ENCODE measurements at places on chromosomes 7 and 10.
A peak's percentile ranks its signal among the peaks of the same experiment; 100 is the strongest.

GRCh38 chr7:117098457-117098856 is 145.2 kb downstream of the ST7 start:
- no peak for DNase-seq

GRCh38 chr7:67637023-67637358 is 640.4 kb downstream of the TYW1 start:
- DNase-seq = no peak

- DNase-seq = no peak
Observed at GRCh38 chr7:129512192-129512591, 9.9 kb downstream of the SMKR1 start.

DNA sequence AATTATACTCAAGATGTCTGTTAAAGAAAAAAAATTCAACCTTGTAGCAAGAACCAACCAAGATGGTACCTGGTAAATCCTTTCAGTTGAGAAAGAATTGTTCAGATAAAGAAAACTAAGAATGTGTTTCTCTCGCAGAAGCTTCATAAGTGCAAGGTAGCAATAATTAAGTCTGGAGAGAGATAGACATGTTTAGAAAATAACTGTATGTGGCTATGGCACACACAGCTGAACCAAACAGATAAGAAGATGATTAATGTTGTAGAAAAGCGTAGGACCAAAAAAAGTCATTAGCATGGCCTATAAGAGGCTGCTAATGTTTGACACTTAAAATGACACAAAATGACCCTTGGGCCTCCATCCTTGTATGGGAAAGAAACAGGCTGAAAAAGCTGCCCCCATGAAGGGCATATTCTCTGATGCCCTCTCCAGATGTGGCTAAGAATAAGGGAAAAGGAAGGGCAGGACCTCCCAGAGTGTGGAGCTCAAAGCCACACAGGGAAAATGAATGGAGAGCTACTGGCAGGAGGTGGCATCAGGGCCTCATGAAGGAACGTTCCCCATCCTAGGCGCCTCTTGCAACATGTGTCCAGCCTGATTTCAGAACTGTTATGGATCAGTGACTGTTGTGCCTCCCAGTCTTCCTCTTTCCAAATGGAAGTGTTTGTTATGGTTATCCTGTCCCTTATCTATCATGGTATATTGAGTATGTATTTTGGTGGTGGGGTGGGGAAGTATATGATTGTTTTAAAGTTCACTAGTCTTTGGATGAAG is 30.7 kb downstream of the TLL2 start:
- no peak for DNase-seq

DNA sequence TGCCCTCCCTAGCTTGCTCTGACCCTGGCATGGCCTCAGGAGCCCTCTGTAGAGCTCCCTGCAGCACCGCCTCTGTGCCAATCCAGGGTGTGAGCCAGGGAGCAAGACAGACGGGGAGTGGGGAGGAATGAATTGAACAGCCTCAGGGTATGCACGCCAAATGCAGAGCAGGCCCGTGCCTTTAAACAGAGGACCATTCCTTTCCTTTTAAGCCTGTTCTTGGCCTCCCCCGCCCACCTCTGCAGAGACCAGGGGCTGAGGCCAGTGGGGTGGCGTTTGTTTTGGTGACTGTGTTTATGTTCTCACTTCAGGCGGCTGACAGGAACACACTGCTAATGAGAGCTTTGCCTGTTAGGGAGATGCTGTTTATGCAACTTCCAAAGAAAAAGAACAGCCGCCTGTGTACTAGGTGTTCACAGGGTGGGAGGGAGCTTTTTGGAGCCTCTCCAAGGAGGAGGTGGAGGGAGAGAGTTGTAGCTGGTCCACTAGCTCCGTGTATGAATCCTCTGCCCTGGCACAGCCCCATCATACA is 528.1 kb upstream of the DPP6 start:
- no peak for DNase-seq

GRCh38 chr10:52447931-52448353 is 133.9 kb downstream of the DKK1 start:
- DNase-seq = no peak

DNA sequence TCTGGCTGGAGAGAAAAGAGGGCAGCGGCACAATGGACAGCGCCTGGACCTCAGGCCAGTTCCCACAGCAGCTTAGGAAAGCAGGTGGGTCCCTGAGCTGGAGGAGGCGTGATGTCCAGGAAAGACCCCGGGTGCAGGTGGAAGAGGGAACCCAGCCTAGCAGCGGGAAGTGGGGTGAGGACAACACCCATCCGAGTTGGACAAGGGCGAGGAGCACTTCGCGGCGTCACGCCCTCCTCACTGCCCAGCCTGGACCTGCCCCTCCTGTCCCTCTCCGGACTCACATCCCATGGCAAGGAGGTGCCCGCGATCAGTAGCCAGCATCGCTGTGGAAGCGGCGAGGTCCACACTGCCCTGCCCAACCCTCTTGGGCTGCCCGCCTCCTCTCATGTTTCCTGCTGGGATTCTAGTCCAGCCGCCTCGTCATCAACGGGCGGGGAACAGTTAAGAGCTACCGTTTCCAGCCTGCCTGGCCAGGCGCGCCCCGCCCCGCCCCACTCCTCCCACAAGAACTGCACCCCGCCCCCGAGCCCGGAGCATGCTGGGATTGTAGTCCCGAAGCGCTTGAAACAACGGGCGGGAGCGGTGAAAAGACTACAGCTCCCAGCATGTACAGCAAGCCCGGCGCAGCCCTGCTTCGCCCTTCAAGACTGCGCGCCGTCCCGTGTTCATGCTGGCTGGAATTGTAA is 930.6 kb upstream of the ZNF722 start:
- no peak for DNase-seq

DNA sequence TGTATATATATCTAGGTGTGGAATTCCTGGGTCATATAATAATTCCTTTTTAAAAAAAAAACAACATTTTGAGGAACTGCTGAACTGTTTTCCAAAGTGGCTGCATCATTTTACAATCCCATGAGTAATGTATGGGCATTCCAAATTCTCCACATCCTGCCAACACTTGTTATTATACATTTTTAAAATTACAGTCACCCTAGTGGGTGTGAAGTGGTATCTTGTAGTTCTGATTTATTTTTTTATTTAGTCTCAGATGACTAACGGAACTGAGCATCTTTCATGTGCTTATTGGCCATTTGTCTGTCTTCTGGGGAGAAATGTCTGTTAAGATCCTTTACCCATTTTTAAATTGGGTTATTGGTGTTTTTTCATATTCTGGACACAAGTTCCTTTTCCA is 12.0 kb upstream of the KLHL7 start:
- no peak for DNase-seq

- DNase-seq = no peak
Observed at GRCh38 chr10:48821111-48821510, 118.5 kb downstream of the LRRC18 start.

DNA sequence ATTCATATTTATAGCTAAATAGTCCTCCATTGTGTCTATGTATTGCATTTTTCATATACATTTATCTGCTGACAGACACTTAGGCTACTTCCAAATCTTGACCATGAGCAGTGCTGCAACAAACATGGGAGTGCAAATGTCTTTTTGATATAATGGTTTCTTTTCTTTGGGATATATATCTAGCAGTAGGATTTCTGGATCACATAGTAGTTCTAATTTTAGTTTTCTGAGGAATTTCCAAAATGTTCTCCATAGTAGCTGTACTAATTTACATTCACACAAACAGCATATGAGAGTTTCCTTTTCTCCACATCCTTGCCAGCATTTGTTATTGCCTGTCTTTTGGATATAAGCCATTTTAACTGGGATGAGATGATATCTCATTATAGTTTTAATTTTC is 1521.3 kb downstream of the REEP3 start:
- no peak for DNase-seq

GRCh38 chr7:41879403-41879802 is 176.5 kb upstream of the INHBA start:
- no peak for DNase-seq

GRCh38 chr7:30413864-30414263 is 64.7 kb downstream of the NOD1 start:
- no peak for DNase-seq

- no peak for DNase-seq
Observed at GRCh38 chr7:47782022-47782421, 166.2 kb downstream of the PKD1L1 start.

GRCh38 chr7:2559283-2559950 is 638 bp downstream of the IQCE start:
- DNase-seq = peak; percentile 36

DNA sequence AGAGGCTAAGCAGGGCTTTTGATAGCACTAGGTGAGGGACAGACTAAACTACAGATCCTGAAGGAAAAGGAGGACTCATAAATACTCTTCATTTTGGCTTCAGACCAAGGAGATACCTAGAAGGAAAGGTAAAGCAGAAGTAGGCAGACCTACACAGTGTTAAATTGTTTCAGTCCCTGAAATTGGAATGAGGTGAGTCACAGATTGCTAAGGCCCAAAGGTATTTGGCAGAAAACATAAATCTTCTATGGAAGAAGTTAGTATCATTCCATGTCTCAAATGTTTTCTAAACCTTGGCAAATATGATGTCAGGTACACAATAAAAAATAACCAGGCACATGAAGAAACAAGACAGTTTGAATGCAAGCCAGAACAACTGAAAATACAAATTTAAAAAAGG is 30.0 kb downstream of the MTERF1 start:
- DNase-seq = no peak

GRCh38 chr10:130062201-130062600 is 48.4 kb downstream of the C10orf143 start:
- DNase-seq = no peak

Data from stimulated activated CD8-positive, alpha-beta memory T cell treated with anti-CD3 and anti-CD28 coated beads, Interleukin-2, amount 100 ng/mL, for 48 hours (primary cell).